ENCODE measurements at places on chromosomes 6 and 20.
A peak's percentile ranks its signal among the peaks of the same experiment; 100 is the strongest.

GRCh38 chr6:18218233-18218632, 46.1 kb downstream of the DEK start:
- DNase-seq, result no peak

GRCh38 chr6:126812651-126813050, 305.8 kb upstream of the RSPO3 start:
- no peak for DNase-seq

DNA sequence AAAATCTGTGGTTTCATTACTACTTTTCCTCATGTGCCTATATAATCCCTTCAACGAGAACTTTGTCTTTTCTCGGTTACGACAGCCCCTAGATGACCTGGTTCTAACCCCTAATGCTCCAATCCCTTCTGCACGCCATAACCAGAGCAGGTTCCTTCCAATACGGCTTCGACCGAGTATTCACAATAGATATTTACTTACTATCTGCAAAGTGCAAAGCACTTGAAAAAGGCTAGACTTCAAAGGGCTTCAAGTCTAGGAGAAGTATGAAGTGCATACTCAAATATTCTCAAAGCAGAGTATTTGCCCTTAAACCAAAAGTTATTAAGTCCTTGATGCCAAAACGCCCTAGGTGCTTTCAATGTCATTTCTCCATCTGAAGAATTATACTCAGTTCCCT, 63.4 kb upstream of the NHSL1 start:
- DNase-seq, result no peak

DNA sequence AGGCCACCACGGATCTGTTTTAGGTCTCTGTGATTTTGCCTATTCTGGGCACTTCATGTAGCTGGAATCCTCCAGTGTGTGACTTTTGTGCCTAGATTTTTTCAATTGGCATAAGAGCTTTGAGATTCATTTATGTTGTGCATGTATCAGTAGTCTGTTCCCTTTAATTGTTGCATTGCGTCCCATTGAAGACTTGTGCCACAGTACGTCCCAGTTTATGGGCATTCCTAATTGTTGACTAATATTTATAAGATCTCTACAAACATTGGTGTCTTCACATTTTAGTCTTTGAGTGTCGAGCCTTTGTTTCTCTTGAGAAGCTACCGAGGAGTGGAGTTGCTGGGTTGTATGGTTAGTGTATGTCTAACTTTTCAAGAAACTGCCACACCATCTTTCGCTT, 704 bp upstream of the FAM210B start:
- no peak for DNase-seq

- no peak for DNase-seq
Observed at GRCh38 chr6:10269814-10270472, 144.9 kb downstream of the TFAP2A start.

- DNase-seq, result no peak
Observed at GRCh38 chr6:44356487-44356886, 14.0 kb downstream of the SPATS1 start.

DNA sequence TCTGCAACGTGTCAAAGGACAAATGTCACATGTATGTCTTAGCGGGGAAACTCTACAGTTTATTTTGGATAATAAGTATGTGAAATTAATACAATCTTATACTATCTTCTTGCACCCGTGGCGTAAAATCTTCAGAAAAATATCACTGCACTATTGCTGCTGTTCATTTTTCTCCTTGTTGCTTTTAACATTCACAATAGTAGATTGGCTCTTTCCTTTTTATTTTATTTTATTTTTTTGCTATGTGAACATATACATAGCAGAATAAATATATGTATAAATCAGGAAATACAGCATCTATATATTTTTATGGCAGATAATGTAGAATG, 15.4 kb downstream of the GPR31 start:
- DNase-seq, result no peak

DNA sequence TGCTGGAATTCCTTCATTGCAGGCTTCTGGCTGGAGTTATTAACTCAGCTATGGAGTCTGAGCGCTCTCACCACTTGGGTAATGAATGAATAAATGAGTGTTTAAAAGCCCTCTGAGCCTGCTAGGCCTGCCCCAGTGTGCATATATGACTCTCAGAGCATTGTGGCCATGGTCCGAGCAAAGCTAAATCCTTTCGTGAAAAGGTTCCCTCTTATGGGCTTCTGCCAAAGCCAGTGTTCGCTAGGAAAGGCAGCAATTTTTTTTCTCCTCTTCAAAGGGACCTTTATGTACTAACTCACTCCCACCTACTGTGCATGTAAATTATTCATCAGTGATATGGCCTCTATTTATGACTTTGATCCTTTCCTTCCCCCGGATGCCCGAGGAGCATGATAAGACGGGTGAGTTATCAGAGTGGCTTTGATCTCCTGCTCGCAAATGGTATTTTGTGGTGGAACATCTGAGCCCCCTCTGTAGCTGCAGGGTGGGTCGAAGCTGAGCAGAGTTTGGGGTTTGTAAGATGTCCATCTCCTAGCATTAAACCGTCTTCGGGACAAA, 88.6 kb downstream of the LINC00237 start:
- no peak for DNase-seq

DNA sequence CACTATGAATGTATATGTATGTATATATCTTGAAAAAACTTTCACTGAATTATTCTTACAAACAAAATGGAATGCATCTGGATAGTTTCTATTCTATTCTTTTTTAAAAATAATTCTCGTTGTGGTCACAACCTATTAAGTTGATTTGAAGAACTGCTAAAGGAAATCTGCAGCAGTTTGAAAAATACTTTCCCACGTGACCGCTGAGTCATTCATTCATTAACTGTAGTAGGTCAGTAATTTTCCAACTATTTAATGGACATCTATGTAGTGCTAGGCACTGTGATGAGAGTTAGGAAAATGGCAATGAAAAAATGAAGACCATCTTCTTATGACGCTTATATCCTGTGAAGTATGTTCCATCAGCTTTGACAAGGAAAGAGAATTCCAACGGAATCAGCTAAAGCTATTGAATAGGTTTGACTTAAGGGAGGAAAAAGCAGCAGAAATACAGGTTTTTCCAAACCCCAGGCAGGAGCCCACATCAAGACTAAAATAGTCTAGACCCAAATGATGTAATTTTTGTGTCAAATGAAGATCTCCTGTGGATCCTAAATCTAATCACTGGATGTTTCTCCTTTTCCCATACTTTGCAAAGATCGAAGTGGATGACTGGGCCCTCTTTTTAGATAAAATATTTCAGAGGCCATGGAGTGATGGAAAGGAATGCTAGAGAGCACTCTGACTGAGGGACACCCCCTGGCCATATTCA, 4.1 kb upstream of the EFHC1 start:
- DNase-seq, result no peak

DNA sequence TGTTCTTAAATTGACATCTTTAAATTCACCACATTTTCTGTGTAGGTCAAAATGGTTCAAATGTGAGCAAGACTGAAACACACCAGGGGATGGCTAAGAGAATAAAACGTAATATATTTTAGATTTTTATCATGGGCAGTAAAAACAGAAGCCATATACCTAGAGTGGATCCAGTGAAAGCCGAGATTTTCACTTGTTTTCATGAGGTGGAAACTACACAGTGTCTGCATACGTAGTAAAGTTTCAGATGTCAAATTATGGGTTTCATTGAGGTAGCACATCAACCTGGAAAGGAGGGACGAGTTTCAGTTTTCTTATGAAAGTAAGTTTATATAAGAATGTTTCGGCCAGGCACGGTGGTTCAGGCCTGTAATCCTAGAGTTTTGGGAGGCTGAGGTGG, 25.9 kb downstream of the METTL24 start:
- DNase-seq, result no peak

DNA sequence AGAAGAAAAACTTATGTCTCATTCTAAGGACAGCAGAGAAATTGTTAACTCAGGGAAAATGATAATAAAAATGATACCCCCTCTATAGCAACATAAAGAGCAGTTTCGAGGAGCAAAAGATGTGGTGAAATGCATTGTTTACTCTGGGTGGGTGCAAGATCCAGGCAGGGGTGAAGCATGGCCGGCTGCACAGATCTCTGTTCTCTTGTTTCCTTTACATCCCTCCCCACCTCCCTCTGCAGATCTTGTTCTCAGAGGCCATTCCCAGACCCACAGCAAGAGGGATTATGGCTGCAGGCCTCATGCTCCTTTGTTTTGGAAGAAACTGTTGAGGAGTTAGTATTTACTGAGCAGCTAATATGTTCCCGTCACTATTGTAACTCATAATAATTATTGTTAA, 1.8 kb downstream of the BTN3A1 start:
- no peak for DNase-seq

- DNase-seq, result peak; percentile 68
Observed at GRCh38 chr6:137155830-137156229, 17.6 kb downstream of the IL22RA2 start.

DNA sequence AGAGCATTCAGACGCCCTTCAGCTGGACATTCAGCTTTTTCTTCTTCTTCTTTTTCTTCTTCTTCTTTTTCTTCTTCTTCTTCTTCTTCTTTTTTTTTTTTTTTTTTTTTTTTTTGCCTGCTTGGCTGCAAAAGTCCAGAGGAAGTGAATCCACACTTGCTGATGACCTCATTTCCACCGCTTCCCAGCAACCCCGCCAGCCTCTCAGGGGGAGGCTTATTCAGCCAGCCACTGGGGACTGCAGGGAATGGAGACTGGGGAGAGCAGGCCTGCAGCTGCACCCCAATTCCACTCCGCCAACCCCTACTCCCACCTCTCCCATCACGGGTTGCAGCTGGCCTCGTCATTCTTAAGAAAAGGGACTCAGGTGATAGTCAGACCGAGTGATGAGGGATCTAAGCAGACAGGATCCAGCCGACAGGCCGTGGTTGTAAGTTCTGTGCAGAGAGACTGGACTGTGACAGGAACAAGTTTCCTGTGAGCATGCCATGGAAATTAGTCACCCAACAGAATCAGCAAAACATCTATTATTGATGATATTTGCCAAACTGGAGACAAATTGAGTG, 59.0 kb upstream of the QKI start:
- no peak for DNase-seq

GRCh38 chr6:153309651-153310050, 178.6 kb upstream of the RGS17 start:
- no peak for DNase-seq

GRCh38 chr20:18728165-18728869, 85.3 kb upstream of the SCP2D1 start:
- no peak for DNase-seq

GRCh38 chr20:64151633-64152530, 12.4 kb upstream of the MYT1 start:
- DNase-seq, result no peak

- DNase-seq, result no peak
Observed at GRCh38 chr6:169045486-169045885, 208.2 kb downstream of the THBS2 start.

DNA sequence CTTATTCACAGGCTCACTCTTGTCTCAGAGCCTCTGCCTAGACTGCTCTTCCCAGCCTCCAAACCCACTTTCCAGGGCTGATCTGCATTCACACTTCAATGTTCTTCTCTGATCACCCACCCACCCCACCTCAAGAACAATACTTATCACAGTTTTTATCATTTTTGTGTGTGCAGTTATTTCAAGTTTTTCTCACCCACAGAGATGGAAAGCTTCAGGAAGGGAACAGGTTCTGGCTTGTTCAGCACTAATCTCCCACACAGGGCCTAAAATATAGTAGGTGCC, 160.9 kb downstream of the MRPL14 start:
- no peak for DNase-seq

DNA sequence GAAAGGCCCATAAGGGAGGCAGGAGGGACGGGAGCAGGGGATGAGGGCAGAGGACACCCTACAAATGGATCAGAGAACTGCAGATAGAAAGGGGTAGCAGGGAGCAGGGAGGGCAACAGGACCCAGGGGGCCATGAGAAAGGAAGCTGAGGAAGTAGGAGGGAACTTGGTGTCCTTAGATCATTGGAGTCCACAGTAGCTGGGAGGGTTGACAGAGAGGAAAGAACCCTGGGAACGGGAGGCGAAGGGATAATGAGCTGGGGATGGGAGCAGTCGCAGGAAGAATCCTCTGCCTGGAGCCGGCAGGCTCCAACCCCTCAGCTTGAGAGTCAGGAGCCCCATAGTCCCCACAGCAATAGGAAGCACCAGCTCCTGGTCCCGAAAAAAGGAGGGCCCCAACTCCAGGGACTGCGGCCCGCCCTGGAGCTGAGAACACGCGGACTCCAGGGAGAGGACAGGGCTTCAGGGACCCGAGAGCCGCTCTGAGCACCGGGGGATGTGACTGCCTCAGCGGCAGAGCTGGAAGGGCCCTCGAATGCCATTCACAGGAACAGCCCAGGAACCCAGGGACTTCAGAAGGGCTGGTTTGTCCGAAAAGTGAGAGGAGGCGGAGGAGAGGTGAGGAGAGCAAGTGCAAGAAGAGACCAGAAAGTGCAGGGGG, 32.7 kb downstream of the HLA-A start:
- peak; percentile 17 for DNase-seq

DNA sequence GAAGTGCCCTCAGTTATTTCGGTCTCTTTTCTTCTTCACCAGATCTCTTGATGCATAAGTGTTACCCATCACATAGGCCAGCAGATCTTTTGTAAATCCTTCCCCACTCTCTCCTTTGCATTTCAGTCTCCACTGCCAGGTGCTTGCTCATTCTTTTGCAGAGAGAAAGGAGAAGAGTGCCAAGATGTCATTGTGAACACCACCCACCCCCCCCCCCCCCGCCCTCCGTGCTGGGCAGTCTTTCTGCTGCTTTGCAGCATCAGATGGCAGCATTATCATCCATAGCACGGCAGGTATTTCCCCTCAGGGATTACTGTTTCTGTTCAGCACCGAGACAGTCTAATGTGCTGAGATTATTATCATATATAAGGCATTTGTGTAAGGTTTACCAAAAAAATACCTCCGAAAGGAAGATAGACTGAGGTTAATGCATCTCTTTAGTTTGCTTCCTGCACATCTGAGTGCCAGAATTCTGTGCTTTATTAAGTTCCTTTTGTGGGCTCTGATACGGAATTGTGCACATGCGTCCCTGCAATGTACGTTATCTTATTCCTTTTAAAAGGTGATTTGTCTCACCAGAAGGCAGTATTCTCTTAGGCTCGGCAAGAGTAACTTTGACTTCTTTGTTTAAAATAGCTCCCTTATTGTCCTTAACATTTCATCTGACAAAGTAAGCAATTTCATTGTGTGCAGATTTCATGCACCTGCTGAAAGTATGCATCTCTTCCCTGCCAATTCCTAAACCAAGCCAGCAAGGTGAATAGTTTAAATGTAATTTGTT, 128.8 kb downstream of the PHACTR1 start:
- DNase-seq, result no peak

DNA sequence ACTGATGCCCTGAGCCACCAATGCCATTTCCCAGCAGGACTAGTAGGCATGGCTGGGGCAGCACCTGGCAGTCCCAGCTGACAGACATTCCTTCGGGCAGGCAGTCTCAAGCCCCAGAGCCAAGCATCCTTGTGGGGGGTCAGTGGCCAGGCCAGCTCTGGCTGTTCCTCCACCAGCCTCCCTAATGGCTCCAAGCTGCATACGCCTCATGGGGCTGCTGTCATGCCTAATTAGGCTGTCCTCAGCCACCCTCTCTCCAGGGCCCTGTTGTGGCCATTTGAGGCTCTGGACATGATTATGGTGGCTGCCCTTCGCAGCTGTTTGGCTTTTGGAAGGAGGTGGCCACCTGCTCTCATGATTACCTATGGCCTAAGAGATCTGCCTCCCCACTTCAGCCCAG, 79.4 kb downstream of the DLGAP4 start:
- DNase-seq, result no peak

- no peak for DNase-seq
Observed at GRCh38 chr6:39289490-39289889, 24.7 kb downstream of the KCNK17 start.

Data from activated naive CD4-positive, alpha-beta T cell treated with anti-CD3 and anti-CD28 coated beads for 36 hours (primary cell).